ENCODE measurements at places on chromosomes 4 and X. TPM values are rescaled to one million over a fixed set of nuclear protein-coding genes. Genes with fewer than 3 reads are reported as not detected.

The PSAPL1 gene
- total RNA-seq, result not detected

The CDS1 gene
- total RNA-seq, result not detected

The CLDN34 gene
- total RNA-seq, result 0.20 TPM

The RADX gene
- total RNA-seq, result under 0.01 TPM

The GJB1 gene
- not detected for total RNA-seq

The REPS2 gene
- 5.2 TPM for total RNA-seq

The MTNR1A gene
- total RNA-seq, result not detected

The F8A3 gene
- 0.44 TPM for total RNA-seq

The HTR2C gene
- total RNA-seq, result not detected

The AFF1 gene
- 13.1 TPM for total RNA-seq

The RASL11B gene
- not detected for total RNA-seq

The FAM9C gene
- under 0.01 TPM for total RNA-seq

The PDZD11 gene
- total RNA-seq, result 32.1 TPM

The OSTC gene
- 190 TPM for total RNA-seq

The PHOX2B gene
- not detected for total RNA-seq

The USP27X gene
- 2.2 TPM for total RNA-seq

The SPANXN3 gene
- total RNA-seq, result not detected

Data from lung microvascular endothelial cell (primary cell).